Left renal cortex interstitium (tissue), 4 donors: ENCODE measurements at places on chromosomes 1 and 21. TPM values are rescaled to one million over a fixed set of nuclear protein-coding genes. Genes with fewer than 3 reads are reported as not detected.

GRCh38 chr1:6007318-6008083 is 15.3 kb upstream of the NPHP4 start:
- no peak for DNase-seq

GRCh38 chr1:44025816-44026215 is 5.4 kb downstream of the SLC6A9 start:
- DNase-seq, result no peak

GRCh38 chr21:34636961-34637360 is 22.0 kb upstream of the RCAN1 start:
- no peak for DNase-seq

GRCh38 chr1:171595324-171595723 is 26.7 kb upstream of the MYOCOS start:
- no peak for DNase-seq

DNA sequence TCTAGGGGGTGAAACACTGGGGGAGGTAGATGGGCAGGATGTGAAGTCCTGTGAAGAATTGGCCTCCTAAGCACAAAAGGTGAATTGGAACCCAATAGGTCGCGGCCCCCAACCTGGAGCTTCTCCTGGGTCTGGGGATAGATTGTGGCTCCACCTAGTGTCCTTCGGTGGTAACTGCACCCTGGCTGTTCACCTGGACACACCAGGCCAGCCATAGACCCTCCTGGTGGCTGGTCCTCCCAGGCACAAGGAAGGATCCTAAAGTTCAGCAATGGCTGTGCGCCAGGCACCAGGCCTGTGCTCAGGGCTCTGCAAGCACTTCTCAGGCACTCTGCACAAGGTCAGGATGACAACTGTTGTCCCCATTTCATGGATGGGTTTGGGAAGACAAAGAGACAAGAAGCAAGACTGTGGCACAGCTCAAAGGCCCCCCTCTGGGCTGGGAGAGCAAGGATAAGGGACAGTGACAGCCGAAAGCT is 13.5 kb downstream of the ESPN start:
- DNase-seq, result no peak

GRCh38 chr21:35349376-35350080 is 300.4 kb upstream of the RUNX1 start:
- no peak for DNase-seq

GRCh38 chr1:232620356-232620969 is 9.5 kb downstream of the SIPA1L2 start:
- no peak for DNase-seq

DNA sequence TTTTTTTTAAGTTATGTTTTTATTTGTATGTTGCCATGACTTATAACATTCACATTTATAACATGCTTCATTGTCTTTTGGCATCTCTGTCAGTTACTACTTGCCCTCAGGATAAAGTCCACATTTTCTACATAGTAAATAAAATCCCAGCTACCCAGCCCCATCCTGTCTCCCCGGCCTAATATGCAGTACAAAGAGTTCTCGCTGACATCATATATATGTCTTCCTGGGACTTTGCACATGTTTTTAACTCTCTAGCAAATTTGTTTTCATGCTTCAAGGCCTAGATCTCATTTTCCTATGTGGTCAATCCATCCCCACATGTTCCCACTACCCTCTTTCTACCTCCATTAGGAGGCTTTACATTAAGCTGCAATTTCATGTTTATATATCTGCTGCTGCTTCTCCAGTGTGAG is 33.0 kb upstream of the IVNS1ABP start:
- no peak for DNase-seq

DNA sequence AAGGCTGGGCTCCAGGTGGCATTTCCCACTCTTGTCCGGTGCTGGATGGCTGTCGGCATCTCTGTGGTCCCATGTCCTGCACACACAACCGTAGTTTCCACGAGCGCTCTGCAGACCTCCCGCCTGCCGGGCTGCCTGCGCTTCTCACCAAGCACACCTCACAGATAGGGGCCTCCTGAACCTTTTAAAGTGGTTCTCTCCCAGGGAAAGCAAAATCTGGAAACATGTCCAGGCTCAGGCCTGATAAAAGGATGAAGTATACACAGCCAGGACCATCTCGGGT is 46.2 kb downstream of the CAPN9 start:
- no peak for DNase-seq

DNA sequence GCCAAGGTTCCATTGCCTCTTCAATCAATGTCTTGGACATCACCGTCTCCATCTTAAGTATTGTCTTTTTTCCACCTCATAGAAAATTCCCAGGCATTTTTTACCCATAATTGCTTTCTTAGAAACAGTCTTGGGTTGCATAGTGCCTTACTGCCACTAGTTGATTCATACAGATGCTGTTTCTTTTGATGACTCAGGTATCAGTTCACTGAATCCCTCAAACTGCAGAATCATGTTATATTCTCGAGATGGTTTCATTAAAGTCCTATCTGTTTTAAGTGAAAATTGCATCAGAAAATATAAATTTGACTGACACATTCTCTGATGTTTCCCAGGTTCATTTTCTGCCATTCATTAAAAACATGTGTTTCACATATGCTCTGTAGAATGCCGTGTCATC is 1489.1 kb downstream of the BRINP3 start:
- no peak for DNase-seq

DNA sequence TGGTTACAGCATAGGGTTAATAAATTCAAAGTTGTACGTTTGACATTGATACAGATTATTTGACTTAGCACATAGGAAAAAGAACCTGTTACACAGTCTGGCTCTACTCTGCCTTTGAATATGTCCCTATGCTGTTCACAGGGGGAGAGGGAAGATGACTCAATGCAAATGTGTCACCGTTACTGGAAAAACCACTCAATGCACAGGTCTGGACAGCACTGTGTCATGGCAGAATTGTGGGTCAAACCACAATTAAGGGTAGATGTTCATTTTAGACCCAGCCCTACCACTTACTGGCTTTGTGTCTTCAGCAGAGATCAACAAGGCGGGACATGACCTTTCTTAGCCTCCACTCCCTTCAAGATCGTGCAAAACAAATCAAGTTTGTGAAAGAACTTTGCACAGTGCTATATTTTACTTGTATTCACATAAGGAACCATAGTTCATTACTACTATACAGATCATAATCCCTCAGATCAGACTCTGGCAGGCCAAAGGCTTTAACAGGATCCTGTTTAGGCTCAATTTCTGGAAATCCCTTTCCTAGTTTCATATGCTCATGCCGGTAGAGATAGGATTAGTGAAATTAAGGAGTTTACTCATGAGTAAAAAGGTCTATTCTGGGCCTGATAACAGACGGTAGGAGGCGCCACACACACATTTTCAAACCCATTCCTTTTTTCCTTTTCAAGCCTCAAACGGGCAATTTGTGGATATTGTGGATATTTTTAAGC is 22.1 kb downstream of the EIF2D start:
- no peak for DNase-seq

DNA sequence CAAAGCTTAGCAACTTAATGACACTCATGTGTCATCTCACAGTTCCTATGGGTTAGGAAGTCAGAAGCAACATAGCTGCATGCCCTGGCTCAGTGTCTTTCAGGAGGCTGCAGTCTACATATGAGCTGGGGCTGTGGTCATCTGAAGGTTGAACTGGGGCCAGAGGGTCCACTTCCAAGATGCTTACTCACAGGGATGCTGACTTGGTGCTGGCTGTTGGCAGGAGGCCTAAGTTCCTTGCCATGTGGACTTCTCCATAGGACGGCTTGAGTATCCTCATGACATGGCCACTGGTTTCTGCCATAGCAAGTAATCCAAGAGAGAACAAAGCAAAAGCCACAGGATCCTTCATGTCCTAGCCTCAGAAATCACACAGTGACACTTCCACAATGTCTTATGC is 12.1 kb upstream of the FAM43B start:
- DNase-seq, result no peak

DNA sequence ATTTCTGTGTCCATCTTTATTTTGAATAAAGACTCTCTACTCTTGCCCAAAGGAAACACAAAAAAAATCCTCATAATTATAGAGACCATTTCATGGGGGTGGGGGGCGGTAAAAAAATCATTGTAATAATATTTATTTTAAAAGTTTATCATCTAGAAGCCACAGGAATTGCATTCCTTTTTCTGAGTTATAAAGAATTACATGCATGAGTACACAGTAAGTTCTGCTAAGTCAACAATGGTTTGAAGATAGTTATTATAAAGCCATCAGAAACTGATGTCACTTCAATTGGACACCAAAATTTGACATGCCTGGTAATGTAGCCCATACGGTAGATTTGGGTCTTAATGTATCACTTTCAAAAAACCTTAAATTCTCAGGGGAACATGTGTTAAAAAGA is 478.1 kb upstream of the NR5A2 start:
- DNase-seq, result no peak

- no peak for DNase-seq
These were observed 31.6 kb downstream of the DOP1B start for GRCh38 chr21:36188081-36188681.

GRCh38 chr1:27992276-27992675 is 32.5 kb downstream of the XKR8 start:
- no peak for DNase-seq

- DNase-seq, result no peak
These were observed 20.8 kb downstream of the OBSCN start for GRCh38 chr1:228228601-228229074.

DNA sequence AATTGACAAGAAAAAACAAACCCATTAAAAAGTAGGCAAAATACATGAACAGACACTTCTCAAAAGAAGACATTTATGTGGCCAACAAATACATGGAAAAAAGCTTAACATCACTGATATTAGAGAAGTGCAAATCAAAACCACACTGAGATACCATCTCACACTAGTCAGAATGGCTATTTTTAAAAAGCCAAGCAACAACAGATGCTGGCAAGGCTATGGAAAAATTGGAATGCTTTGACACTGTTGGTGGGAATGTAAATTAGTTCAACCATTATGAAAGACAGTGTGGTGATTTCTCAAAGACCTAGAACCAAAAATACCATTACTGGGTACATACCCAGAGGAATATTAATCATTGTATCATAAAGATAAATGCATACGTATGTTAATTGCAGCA is 641.1 kb upstream of the B3GALT2 start:
- DNase-seq, result no peak

GRCh38 chr1:176932114-176933104 is 232.1 kb downstream of the ASTN1 start:
- no peak for DNase-seq

- no peak for DNase-seq
These were observed 1.1 kb upstream of the ESPN start for GRCh38 chr1:6423321-6423999.

GRCh38 chr1:205630241-205630640 is 1.6 kb downstream of the ELK4 start:
- DNase-seq, result no peak

GRCh38 chr1:173128742-173129141 is 78.0 kb upstream of the TNFSF18 start:
- no peak for DNase-seq

GRCh38 chr1:67801903-67802302 is 31.4 kb downstream of the GNG12 start:
- no peak for DNase-seq

GRCh38 chr1:159860456-159860855 is 2.0 kb downstream of the VSIG8 start:
- no peak for DNase-seq

GRCh38 chr1:180841415-180841814 is 71.3 kb upstream of the KIAA1614 start:
- DNase-seq, result no peak

- DNase-seq, result no peak
These were observed 24.2 kb downstream of the TRMT1L start for GRCh38 chr1:185132534-185132933.

DNA sequence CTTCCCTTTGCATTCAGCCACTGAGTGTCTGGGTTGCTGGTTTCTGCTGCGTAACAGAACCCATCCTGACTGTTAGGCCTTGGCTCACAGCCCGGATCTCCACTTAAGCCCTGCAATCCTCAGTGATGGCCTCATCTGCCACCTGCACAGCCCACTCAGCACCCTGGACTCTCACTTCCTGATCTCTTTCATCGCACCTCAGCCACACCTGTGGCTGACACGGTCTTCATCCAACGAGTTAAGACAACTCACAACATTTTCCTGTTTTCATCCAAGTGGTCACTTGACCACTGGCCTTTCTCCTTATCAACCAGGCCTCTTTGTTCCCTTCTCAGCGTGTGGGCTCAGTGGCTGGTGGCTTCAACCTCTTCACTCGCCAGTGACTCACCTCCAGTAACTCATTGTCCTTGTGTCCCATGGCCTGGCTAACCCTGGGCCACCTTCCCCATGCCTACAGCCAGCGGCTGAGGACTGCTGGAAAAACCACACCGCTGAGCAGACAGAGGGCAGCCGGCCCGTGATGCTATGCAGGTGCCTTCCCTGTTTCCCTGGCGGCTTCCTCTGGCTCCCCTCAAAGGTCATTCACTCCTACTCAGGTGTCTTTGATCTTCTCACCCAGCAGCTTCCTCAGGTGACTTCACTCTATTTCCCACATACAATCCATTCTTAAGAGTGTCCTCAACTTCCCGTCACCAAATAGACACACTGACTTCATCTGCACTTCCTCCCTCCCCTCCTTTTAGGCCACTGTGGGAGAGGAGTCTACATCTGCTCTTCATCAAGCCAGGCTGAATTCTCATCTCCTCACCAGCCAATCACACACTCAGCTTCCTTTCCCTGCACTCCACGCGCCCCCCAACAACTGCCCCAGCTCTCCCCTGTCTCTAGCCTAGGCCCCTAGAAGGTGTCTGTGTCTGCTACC is 19.9 kb upstream of the EDN2 start:
- DNase-seq, result no peak

DNA sequence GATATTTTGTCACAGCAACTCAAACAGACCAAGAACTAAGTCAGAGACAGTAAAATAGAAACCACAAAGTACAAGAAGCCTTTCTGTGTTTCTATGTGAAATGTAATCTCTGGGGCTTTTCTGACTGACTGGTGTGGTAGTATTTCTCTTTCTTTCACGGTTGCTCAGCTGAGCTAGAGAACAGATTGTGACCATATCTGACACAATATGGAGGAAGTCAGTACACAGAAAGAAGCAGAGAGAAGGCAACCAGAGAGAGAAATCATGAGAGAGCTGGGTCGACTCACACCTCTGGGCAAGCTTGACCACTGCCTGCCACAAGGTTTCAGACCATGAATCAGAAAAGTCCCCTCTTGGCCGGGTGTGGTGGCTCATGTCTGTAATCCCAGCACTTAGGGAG is 208.9 kb upstream of the GREM2 start:
- no peak for DNase-seq

DNA sequence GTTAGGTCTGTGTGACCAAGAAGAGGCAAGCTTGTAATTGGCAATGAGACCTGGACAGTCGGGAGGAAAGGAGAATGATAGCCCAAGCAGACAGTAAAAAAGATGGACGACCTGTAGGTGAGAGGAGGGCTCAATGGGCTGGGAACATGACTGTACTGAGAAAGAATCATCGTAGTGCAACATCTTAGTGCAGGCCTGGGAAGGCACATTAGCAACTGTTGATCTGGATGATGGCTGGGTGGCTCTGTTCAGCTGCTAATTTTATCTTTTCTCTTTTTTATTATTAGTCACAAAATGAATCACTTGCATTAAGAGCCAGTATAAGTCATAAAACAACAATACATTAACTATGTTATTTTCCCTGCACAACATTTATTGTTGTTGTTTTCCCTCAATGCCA is 32.9 kb downstream of the IFI44 start:
- DNase-seq, result no peak

Gene LMNA
- polyA plus RNA-seq, result 81.2 TPM

Gene CHRM3
- polyA plus RNA-seq, result 7.7 TPM

Gene GJA4
- polyA plus RNA-seq, result 21.4 TPM

Gene ARHGAP30
- 2.6 TPM for polyA plus RNA-seq

Gene TNFRSF9
- 0.17 TPM for polyA plus RNA-seq

Gene TLR5
- polyA plus RNA-seq, result 6.0 TPM

Gene ARTN
- polyA plus RNA-seq, result 2.4 TPM

Gene GIPC2
- polyA plus RNA-seq, result 18.9 TPM

Gene PLA2G2E
- polyA plus RNA-seq, result not detected

Gene TNFSF4
- polyA plus RNA-seq, result 2.0 TPM

Gene OR2L13
- polyA plus RNA-seq, result not detected
